ENCODE measurements at places on chromosomes 6 and 20.

DNA sequence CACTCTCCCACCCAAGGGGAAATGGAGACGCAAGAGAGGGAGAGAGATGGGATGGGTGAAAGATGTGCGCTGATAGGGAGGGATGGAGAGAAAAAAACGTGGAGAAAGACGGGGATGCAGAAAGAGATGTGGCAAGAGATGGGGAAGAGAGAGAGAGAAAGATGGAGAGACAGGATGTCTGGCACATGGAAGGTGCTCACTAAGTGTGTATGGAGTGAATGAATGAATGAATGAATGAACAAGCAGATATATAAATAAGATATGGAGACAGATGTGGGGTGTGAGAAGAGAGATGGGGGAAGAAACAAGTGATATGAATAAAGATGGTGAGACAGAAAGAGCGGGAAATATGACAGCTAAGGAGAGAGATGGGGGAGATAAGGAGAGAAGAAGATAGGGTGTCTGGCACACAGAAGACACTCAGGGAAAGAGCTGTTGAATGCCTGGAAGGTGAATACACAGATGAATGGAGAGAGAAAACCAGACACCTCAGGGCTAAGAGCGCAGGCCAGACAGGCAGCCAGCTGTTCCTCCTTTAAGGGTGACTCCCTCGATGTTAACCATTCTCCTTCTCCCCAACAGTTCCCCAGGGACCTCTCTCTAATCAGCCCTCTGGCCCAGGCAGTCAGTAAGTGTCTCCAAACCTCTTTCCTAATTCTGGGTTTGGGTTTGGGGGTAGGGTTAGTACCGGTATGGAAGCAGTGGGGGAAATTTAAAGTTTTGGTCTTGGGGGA, 754 bp downstream of the TNF start:
- DNase-seq: no peak

GRCh38 chr6:11009353-11009752, 34.8 kb downstream of the ELOVL2 start:
- DNase-seq: no peak

DNA sequence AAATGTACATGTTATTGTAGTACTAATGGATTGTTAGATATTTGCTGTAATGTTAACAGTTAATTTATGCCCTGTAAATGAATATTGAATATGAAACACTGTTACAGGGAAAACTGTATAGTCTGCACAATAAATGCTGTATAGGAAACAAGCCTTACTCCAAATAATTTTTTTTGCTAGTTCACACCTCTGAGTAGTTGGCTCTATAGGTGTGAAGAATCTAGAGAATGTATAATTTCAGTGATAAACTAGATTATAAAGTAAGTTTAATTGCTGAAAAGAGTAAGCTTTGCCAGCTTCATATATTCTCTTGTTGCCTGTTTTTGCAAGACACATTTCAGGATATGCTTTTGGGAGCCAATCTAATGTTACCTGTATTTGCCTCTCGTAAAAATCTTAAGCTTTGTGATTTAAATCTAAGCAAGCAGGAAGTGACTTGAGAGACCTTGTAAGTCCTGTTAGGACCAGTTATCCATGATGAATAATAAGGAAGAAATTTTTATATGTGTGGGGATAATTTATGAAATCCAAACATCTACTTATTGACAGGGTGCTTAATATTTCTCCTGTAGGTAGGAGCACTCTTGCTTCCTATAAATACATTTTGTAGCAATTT, 232.4 kb downstream of the ZFAND3 start:
- no peak for DNase-seq

- DNase-seq: no peak
These were observed 37.2 kb upstream of the PTPN1 start for GRCh38 chr20:50472693-50473664.

DNA sequence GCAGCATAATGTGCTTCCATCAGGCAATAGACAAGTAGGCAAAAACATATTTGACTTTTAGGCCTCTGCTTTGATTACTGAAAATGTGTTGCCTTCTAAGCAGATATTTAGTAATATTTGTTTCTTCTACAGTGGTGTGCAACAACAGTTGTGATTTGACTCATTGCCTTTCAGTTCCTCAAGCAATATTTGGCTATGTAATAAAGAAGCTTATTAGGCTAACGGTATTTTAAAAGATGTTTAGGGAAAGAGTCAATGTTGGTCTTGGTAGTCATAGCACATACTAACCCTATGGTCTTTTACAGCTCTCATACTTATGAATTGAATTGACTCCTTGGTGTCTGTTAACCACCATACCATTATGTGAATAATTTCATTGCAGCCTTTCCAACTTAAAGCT, 124.1 kb downstream of the GRIK2 start:
- no peak for DNase-seq

GRCh38 chr6:114690625-114691024, 347.8 kb upstream of the HS3ST5 start:
- no peak for DNase-seq

- DNase-seq: no peak
These were observed 7.9 kb upstream of the COL12A1 start for GRCh38 chr6:75213732-75214131.

- DNase-seq: no peak
These were observed 25.6 kb upstream of the MBOAT1 start for GRCh38 chr6:20237677-20238460.

DNA sequence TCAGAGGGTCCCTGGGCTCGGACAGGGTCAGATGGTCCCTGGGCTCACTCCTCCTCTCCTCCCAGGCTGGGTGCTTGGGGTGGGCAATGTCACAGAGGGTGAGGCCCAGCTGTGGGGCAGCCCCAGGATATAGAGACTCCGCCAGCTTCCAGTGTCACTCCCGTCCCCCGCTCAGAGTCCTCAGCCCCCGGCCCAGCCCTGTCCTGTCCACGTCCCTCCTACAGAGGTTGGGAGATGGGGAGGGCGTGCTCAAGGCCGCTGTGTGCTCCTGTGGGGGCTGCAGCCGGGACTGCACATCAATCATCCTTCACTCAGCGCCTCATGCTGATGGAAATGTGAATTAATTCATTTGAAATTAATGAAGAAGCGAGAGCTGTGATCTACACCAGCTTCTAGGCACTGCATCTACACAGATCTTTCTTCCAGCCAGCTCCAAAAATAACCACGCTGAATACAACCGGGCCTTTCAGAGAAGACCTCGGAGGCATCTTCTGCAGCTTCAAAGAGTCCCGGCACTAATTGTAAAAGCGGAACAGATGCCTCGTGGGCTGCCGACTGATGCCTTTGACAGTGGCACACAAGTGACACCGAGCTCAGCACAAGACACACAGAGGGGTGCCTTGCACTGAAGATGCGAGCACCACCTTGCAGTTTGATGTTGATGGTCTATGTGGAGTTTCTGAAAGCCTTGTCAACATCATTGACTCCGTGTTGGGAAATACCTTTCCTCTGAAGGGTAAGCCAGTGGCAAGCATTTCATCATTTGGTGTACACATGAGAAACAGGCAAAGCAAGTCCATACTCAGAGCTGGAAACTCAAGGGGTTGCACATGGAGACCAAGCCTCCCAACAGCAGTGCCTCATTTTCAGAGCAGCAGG, 39.3 kb downstream of the DACT2 start:
- no peak for DNase-seq

GRCh38 chr6:3039384-3039783, 28.9 kb upstream of the RIPK1 start:
- no peak for DNase-seq

All from T-cell (primary cell).